ENCODE measurements at places on chromosomes 1 and 21. TPM values are rescaled to one million over a fixed set of nuclear protein-coding genes. Genes with fewer than 3 reads are reported as not detected.

GRCh38 chr21:44802396-44803153, 955 bp upstream of the UBE2G2 start:
- no peak for DNase-seq

DNA sequence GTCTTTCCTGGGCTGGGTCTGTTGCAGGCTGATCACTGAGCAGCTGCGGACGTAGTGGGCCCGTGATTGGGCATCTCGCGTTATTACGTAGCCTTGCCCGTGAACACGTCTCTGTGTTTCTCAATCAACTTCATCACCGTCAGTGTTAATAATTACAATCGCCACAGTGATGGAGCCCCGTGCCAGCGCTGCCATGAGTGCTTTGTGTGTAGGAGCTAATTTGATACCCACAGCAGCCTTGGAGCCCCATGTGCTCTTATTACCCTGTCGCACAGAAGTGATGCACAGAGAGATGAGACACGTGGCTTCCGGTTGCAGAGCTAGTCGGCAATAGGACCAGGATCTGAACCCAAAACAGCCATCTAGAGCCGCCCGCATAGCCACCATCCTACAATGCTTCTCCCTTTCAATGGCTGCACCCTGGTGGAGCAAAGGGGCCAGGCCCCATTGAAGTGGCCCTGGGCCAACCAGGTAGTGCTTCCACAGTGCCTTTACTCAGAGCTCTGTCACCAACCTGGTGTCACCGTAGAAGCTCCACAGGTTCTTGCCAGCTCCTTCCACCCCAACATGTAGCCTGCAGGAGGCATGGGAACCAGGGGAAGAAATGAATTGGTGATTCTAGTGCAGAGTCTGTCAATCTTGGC, 398.5 kb upstream of the VAMP3 start:
- DNase-seq: no peak

DNA sequence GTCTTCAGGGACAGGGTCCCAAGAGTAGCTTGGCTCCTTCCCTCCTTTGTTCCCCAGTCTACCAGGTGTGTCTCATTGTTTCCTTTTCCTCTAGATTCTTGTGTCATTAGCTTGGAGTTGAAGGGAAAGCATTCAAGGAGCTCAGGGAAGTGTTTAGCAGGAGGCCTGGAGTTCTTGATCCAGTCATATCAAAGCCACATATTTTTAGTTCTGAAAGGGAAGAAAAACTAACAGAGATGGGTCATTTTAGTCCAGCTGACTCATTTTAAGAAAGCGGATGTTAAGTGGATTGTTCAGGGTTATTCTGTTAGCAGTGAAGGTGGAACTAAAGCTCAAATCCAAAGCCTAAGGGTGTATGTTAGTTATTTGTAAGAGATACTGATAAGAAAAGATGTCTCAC, 721 bp downstream of the C1orf54 start:
- no peak for DNase-seq

The PTGFRN gene
- total RNA-seq: 20.3 TPM

The STK40 gene
- 25.9 TPM for total RNA-seq
